CD4-positive, alpha-beta T cell treated with Interleukin-10 for 1 hour (primary cell): ENCODE measurements at places on chromosomes 6 and 20.

DNA sequence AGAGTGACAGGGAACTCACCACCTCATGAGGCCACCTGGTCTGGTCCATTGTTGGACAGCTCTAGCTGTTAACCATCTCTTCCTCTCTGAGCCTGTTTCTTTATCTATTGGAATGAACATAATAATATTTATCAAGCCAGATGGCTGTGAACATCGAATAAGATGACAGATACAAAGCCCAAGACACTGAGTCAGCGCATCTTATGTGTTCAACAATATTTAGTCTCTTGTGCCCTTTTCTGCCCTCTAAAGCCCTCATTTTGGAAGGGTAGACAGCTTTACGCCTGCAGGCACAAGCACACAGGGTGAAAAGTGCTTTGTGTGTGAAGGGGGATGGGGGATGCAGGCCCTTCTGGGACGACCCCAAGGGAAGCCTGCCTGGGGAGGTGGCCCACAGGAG lies 164.0 kb downstream of the GRM4 start:
- DNase-seq, result no peak

DNA sequence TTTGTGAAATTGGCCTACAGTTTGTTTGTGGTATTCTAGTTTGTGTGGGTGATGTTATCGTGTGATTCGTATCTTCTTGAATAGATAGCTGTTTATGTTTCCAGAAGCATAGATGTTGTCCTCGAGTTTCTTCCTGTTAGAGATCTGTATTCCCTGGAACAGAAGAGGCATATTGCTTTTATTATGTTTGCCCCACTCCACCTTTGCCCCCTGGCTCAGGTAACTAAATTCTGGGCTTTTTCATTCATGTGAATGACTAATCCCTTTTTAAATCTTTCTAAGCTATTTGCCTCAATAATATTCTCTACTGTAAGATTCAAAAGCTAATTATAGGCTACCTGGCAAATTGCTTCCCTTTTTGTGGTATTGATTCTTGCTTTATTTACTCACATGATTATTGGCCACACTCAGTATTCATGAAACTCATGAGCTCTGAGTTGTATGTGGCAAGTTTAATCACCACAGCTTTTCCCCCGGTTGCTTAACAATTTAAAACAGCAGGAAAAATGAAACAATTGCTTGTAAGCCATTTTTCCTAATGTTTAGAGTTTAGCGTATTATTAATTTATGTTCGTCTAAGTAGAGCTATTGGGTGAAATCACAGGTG lies 12.6 kb downstream of the RNF217 start:
- DNase-seq, result no peak

DNA sequence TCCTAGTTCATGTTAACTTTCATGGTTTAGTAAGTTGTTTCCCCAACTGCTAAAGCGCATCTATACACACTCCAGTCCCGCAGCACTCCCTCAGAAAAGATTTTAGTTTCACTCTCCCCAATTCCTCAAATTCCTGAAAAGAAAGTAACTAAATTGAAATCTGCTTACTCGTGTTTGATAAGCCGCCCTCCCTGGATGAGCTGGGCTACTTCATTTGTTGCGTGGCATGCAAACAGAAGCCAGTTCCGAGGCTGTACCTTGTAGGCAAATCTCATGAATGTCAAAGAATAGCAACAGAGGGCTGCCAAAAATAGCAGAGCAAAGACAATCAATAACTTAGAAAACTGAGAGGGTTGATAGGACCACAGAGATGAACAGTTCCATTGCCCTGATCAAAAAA lies 16.9 kb downstream of the MPC1 start:
- no peak for DNase-seq

DNA sequence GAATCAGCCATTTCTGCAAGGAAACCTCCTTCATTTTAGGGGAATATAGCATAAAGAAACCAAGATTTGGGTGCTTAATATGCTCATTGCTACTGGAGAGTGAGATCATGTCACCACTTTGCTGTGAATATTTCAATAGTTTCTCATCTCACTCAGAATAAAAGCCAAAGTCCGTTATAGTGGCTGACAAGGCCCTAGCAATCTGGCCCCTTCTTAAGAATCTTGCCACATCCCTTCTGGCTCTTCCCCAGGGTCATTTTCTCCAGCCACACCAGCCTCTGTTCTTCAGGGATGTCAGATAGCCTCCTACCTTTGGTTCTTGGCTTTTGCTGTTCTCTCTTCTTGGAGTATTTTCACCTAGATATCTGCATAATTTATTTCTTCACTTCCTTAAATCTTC lies 24.8 kb upstream of the MLIP start:
- no peak for DNase-seq

DNA sequence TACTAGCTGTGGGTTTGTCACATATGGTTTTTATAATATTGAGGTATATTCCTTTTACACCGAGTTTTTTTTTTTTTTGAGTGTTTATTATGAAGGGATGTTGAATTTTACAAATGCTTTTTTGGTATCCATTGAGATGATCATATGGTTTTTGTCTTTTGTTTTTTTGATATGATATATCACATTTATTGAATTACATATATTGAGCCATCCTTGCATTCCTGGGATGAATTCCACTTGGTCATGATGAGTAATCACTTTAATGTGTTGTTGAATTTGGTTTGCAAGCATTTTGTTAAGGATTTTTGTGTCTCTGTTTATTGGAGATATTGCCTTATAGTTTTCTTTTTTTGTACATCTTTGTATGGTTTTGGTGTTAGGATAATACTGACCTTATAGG lies 3.3 kb upstream of the ZNF337 start:
- DNase-seq, result no peak

DNA sequence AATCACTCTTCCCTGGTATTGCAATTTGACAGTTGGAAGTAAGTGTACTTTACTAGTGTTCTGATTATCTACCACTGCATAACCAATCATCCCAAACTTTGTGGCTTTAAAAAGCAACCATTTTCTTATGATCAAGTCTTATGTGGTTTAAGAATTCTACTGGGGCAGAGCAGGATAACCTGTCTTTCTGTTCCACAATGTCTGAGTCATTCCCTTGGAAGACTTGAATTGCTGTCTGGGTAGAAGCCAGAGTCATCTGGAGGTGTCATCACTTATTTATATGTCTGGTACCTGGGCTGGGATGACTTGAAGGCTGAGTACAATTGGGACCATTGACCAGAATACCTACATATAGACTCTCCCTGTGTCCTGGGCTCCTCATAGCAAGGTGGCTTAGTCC lies 644.3 kb downstream of the HDGFL1 start:
- no peak for DNase-seq

DNA sequence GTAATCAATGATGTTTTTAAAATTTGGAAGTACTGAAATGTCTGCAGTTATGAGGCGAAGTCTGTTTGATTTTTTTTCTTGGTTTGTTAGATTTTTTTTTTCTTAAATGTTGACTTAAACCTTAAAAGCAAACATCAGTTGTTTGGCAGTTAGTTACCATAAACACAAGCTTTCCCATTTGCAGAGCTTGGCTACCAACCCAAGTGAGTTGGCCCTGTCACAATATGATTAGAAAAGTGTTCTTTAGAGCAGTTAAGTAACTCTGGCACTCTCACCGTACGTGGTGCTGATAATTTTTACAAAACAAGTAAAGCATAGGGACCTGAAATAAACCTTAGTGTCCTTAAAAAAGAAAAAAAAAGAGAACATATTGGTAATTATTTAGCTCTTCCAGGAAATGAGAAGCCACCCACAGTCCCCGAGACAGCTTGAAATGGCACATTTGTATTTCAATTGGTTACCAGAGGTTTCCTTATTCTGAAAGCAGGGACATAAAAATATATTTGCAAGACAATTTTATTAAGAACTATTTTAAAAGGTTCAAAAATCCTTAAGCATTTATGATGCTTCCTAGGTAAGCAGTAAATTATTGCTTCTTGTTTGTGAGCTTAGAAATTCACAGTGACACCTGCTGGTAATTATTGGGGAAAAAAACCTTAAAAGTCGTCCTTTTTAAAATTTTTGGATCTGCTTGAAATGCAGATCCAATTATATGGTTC lies 3.9 kb downstream of the HEY2 start:
- DNase-seq, result peak; percentile 56

GRCh38 chr20:42179768-42180167 lies 561.6 kb upstream of the CHD6 start:
- DNase-seq, result no peak

- no peak for DNase-seq
Observed at GRCh38 chr6:74137911-74138310, 441.9 kb downstream of the CD109 start.

DNA sequence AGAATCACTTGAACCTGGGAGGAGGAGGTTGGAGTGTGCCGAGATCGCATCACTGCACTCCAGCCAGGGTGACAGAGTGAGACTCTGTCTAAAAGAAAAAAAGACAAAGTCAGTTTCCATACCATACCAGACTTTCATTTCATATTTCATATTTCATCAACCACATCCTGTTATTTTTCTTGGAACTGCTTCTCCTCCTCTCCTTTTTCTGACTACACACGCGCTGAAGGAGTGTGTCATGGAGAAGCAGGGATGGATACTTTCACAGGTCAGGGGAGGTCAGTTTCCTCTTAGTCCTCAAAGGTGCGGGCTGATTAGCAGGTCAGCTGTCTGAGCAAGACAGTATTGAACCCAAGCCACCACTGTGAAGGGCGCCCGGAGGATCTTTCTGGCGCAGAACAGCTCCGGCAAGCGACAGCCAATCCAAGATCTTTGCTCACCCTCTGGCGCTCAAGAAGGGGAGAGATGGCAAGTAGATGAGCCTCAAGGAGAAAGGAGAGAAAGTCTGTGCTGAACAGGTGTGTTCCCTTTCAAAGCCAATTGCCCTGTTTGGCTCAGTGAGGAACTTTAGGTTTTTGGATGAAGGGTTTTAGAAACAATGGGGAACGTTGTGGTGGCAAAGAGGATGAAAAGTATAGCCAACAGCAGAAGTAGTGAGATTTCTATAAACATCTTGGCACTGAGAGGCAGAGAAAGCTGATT lies 18.9 kb upstream of the SYNJ2 start:
- DNase-seq, result no peak
